ENCODE measurements at places on chromosomes 16 and 17.

DNA sequence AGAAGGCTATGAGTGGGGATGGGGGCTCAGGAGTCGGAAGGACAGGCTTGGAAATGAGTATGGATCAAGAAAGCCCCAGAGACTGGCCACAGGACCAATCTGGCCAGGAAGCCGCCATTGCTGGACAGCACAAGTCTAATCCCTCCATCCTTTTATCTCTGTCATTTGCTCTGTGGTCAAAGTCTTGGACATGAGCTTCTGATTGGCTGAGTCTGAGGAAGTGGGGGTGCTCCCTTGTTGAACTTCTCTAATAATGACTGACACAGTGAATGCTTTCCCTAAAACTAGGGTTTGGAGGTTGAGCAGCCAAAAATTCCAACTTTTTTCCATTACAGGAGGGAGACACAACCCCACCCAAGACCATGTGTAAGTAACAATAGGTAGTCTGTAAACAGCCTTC lies 97.4 kb downstream of the MARF1 start:
- DNase-seq = no peak

- no peak for DNase-seq
Observed at GRCh38 chr16:30760001-30760559, 1.8 kb downstream of the CFAP119 start.

- DNase-seq = no peak
Observed at GRCh38 chr16:57314161-57314785, 29.8 kb upstream of the PLLP start.

- DNase-seq = no peak
Observed at GRCh38 chr16:15594711-15595320, 48.1 kb downstream of the MARF1 start.

GRCh38 chr16:57600048-57600835 lies 28.2 kb upstream of the ADGRG1 start:
- DNase-seq = peak; percentile 43

DNA sequence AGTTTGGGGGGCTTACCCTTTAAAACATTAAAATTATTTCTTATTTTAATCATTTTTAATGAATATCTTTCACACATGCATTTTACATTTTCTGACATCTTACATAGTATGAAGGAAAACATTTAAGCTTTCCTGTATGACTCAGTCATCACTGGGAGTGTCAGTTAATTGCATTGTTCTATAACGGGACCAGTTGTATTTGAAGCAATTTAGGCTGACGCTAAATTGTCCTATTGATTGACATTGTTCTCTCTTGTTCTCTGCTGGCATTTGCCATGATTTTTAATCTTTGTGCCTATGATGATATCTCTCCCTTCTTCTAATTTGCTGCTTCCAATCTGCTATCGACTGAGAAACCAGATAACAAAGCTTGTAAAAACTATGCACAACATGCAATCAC lies 190.5 kb upstream of the PIRT start:
- DNase-seq = no peak

DNA sequence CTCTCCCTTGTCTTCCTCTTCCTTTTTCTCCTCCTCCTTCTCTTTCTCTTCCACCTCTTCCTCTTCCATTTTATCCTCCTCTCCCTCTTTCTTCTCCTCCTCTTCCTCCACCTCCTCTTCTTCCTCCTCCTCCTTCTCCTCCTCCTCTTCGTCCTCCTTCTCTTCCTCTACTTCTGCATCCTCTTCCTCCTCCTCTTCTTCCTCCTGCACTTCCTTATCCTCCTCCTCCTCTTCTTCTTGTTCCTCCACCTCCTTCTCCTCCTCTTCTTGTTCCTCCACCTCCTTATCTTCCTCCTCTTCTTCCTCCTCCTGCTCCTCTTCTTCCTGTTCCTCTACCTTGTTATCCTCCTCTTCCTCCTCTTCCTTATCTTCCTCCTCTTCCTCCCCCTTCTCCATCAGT lies 28.8 kb upstream of the GPR139 start:
- DNase-seq = no peak

DNA sequence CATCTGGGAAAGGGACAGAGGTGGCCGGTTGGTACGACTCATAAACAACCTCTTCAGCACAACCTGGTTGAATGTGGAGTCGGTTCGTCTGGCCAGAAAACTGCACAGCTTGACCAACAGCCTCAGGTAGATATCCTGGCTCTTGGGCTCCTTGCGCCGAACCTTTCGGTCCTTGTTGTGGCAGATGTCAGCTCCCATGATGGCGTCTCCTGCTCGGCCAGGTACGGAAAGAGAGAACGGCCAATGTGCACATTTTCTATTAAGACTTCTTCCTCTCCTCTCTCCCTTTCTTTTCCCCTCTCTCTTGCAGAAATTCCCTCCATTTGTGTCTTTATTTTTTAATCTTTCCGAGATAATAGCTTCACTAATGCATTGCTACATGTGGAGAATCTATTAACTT lies 41.8 kb upstream of the CNTNAP4 start:
- no peak for DNase-seq

DNA sequence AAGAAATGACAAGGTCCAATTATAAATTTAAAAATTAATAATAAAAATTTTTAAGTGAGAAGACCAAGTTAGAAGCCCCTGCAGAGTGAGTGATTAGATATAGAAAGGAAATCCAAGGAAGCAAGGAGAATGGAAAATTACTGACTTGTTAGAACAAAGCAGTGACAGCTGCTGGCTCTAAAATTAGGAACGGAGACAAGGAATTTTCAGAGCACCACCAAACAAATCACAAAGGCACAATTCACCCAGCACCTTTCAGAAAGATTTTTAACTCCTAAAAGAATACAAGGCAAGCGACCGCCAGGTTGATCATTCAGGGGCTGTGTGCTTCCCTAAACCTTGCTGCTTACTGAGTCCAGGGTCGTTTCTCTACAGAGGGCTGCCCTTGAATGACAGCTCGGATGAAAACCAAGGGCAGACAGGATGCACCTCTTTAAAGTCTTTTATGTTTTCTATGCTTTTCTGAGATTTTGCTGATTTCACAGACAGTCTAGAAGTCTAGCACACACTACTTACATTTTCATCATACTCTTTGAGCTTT lies 45.4 kb upstream of the GINS3 start:
- no peak for DNase-seq

- DNase-seq = no peak
Observed at GRCh38 chr16:85205747-85206471, 93.6 kb upstream of the CIBAR2 start.

GRCh38 chr17:7437369-7437863 lies 1.9 kb upstream of the FGF11 start:
- DNase-seq = no peak

GRCh38 chr16:47459603-47460002 lies 1.3 kb downstream of the ITFG1 start:
- no peak for DNase-seq

- no peak for DNase-seq
Observed at GRCh38 chr17:82333279-82334171, at the start of gene SECTM1. SECTM1 (minus strand) TSS chr17:82333766; CDS start chr17:82327240, 6,526 bp downstream.

DNA sequence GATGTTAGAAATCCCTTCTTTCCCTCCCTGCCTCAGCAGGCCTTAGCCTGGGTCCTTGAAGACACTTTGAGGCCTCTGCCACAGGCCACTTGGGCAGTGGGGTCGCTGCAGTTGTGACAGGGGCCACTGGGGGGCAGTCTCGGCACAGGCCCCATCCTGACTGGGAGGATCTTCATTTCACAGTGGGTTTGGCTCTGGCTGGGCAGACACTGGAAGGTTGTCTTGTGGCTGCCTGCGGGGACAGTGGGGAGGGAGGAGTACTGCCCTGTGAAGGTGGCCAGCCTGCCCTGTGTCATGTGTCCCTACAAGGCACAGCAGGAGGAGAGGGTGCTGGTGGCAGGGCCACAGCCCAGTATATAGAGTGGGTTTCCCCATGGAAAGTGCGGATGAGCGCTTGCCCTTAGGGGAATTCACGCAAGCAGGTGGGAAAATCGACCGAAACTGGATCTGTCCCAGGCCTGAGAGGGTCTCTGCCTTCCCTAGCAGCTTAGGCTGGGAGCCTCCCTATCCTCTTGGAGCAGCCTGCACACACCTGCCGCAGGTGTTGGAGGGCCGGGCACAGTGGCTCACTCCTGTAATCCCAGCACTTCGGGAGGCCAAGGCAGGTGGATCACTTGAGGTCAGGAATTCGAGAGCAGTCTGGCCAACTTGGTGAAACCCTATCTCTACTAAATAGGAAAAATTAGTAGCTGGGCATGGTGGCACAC lies 28.8 kb downstream of the GINS2 start:
- peak; percentile 7 for DNase-seq

GRCh38 chr16:23518435-23518891 lies 8.2 kb upstream of the GGA2 start:
- no peak for DNase-seq

DNA sequence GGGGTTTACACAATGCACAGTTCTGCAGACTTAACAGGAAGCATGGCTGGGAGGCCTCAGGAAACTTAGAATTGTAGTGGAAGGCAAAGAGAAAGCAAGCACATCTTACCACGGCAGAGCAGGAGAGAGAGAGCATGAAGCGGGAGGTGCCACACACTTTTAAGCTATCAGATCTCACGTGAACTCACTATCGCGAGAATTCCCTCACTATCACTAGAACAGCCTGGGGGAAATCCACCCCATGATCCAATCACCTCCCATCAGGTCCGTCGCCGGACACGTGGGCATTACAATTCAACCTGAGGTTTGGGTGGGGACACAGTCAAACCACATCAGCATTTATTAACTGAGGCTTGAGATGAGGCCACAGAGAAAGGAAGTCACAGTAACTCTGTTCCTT lies 326.7 kb downstream of the C16orf95 start:
- no peak for DNase-seq

DNA sequence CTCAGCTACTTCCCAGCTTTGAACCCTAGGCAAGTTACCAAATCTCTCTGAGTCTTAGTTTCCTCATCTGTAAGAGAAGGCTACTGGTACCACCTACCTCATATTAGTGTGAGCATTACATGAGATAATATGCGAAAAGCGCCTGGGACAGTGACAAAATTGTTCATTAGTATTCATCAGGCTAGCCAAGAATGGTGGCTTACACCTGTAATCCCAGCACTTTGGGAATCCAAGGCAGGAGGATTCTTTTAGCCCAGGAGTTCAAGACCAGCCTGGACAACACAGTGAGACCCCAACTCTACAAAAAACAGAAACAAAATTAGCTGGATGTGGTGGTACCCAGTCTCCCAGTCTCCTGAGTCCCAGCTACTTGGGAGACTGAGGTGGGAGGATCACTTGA lies 3.3 kb downstream of the PLCD3 start:
- DNase-seq = no peak

DNA sequence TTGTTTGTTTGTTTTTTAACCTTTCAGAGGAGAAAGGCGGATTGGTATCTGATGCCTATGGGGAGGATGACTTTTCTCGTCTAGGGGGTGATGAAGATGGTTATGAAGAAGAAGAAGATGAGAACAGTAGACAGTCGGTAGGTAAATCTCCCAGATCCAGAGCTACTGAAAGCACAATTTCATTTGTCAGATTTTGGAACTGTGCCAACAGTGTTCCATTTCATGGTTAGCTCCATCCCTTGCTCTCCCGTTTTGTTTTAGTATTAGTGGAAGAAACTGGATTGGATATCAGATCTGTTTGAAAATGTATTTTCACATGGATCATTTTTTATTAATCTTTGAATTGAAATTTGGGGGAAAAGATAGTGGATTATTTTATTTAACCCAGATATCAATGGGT lies 1.4 kb downstream of the SAP30BP start:
- no peak for DNase-seq

- no peak for DNase-seq
Observed at GRCh38 chr17:76199469-76199868, 40.8 kb downstream of the RNF157 start.

DNA sequence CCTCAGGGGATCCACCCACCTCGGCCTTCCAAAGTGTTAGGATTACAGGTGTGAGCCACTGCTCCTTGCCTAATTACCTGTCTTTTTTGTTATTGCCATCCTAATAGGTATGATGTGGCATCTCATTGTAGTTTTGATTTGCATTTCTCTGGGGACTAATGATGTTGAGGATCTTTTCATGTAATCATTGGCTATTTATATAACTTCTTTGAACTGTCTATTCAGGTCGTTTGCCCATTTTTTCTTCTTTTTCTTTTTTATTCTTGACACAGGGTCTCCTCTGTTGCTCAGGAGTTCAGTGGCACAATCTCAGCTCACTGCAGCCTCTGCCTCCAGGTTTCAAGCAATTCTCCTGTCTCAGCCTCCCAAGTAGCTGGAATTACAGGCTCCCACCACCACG lies 1.3 kb upstream of the TGFB1I1 start:
- no peak for DNase-seq

DNA sequence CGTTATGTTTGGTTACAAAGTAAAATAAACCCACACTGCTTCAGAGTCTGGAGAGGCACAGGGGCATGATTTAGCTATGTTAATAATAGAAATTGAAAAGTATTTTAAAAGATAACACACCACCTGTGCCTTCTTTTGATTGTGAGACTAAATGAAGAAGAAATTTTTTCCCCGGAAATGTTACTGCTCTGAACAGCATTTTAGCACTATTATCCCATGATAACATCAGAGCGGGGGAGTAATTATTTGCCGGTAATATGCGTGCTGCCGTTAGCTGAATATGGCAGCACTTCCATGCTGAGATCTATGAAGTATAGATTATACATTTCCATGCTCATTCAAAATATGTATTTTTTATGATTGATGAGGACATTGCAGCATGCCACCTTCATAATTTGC lies 500.2 kb upstream of the HSBP1 start:
- DNase-seq = no peak

DNA sequence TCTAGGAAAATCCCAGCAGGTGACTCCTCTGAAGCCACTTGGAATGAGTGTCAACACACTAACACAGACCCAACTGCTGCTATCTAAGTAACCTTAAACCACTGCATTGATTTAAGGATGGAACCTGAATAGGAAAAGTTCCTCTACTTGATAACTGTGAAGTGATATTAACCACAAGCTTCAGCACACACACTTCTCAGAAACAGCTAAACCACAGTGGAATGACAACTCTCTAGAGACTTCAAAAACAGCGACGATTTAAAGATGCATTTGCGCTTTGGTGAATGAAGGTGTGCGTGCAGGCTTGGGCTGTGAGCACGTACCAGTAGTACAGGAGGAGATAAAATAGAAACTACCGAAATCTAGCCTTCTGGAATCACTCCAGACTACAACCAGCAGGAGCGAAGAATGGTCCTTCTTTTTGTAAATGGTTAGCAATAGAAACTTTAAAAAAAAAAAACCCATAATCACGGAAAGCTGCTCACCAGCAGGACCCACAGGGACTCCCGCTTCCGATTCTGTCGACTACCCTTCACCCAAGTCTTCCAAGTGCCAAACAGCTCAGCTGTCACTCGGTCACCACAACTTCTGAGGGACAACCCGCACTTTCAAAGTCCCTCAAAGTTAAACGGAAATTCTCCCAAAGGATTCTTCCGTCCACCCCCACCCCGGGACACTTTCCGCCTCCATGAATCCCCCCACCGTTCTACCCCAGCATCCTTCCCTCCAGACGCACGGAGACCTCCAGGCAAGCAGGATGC lies 137.7 kb upstream of the CORO6 start:
- DNase-seq = peak; percentile 38

GRCh38 chr17:40317345-40317873 lies 8.4 kb downstream of the RARA start:
- no peak for DNase-seq

- no peak for DNase-seq
Observed at GRCh38 chr17:61485067-61485775, 33.0 kb downstream of the TBX4 start.
